Kidney epithelial cell (primary cell): ENCODE measurements at places on chromosomes 4 and X. TPM values are rescaled to one million over a fixed set of nuclear protein-coding genes. Genes with fewer than 3 reads are reported as not detected.

Gene HHIP
- total RNA-seq, result 0.27 and 0.54 TPM in 2 replicates

GRCh38 chrX:32421266-32421665 is 790.1 kb downstream of the DMD start:
- no peak for DNase-seq

Gene FGFR3
- 2.1 and 3.2 TPM in 2 replicates for total RNA-seq

Gene PHEX
- total RNA-seq, result 0.04 and 0.07 TPM in 2 replicates

Gene MAGEC2
- total RNA-seq, result not detected in 2 replicates

GRCh38 chr4:113979905-113980615 is 613 bp upstream of the ARSJ start:
- no peak for DNase-seq

Gene FUNDC2
- total RNA-seq, result 29.9 and 43.7 TPM in 2 replicates

Gene FAT1
- 344 and 359 TPM in 2 replicates for total RNA-seq

GRCh38 chrX:15745179-15745578 is 7.1 kb downstream of the CA5B start:
- no peak for DNase-seq

DNA sequence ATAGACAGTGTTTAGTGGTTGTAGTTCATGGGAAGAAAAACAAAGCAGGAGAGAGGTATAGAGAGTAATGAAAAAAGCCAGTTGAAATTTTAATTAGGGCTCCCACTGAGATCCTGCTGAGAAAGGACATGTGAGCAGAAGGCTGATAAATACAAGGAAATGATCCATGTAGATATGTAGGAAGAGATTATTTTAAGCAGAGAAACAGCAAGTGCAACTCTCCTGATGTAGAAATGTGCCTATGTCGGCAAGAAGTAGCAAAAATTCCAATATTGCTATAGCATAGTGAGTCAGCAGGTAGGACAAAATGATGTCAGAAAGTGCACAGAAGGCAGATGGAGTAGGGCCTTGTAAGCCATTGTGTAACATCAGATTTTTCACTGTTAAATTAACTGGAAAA is 1027.3 kb downstream of the PCDH18 start:
- DNase-seq, result peak; percentile 10

Gene MAGEB10
- total RNA-seq, result not detected in 2 replicates

GRCh38 chr4:18733961-18734360 is 712.4 kb upstream of the LCORL start:
- DNase-seq, result no peak

- no peak for DNase-seq
These were observed 14.5 kb downstream of the ZCCHC18 start for GRCh38 chrX:104126856-104127255.

GRCh38 chr4:88630756-88631155 is 38.5 kb downstream of the HERC3 start:
- DNase-seq, result no peak

Gene PNMA5
- not detected in 2 replicates for total RNA-seq
